ENCODE measurements at places on chromosomes 13 and 19.

DNA sequence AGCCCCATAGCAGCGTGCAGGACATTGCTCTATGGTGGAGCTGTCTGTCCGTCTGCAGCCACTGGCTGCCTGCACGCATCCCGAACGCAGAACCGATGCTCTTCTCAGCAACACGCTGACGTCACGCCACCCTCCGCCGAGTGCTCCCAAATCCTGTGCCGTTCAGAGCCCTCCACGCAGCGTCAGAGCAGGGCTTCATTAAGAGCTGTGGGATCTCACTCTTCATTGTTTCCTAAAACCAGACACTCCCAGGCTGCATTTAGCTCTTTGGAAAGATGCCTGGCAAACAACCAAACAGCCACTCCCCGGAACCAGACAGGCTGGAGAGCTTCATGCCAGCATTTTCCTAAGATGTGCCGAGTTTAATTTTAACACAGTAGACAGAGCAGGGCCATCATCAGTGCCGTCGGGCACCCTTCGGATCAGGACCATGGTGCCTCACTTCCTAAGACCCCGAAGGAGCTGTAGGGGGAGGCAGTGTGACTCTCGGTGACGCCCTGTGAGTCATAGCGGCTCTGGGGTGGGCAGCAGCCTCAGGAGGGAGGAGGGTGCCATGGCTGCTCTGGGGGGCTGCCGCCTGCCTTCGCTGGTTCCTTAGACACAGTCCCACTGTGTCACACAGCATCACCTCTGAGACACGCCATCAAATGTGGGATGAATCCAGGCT is 131.5 kb upstream of the MCF2L start:
- DNase-seq, result peak; percentile 43

- peak; percentile 68 for DNase-seq
Observed at GRCh38 chr19:13557756-13558398, 51.6 kb upstream of the CACNA1A start.

DNA sequence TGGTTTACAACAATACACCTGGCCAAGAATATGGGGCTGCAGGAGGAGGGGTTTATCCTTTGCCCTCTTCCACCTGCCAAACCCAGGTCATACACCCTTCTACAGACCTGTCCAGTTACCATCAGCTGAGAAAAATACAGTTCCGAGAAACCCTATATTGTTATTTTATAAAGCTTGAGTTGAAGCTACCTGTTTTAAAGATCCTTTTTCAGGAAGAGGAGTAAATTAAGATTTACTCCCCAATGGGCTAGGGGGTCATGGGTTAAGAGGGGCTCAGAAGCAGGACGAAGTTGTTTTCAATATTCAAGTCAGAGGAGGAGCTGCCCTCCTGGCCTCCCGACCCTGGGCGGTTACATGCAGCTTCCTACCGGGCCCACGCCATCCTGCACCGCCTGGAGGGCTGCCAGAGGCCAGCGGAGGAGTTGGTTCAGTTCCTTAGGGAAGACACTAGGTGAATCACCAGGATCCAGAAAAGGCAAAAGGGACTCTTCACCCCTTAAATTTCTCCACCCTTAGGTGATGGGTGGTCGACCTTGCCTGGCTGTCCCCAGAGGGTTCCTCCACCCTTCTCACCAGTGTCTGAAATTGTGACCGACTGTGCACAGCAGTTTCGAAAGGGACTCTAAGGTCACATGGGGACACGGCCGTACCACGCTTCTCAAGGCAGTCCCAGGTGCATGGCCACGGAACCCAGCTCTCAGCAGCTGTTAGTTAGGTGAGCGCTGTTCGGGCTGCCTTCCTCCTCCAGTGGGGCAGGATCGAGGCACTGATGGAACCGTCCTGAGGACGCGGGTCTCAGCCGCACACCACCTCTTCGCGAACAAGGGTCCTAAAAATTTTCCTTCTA is 1.2 kb downstream of the GJB2 start:
- DNase-seq, result no peak

DNA sequence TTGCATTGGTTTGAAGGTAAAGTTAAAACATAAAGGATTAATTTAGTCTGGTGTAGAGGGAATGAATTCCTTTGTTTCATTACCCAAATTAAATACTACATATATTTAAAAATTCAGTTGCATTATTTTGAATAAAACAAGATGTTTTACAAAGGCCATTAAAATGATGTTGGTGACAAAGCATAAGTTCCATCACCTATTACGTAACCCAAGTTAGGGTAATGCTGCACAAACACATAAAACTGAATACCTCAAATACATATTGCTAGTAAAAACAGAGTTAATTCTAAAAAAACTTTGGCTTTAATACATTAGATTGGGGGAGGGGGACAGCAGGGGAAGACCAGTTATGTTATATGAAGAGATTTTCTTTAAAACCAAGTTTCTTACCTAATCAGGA is 80.3 kb downstream of the SERP2 start:
- no peak for DNase-seq

GRCh38 chr13:107252428-107252827 is 684.5 kb upstream of the ARGLU1 start:
- no peak for DNase-seq

DNA sequence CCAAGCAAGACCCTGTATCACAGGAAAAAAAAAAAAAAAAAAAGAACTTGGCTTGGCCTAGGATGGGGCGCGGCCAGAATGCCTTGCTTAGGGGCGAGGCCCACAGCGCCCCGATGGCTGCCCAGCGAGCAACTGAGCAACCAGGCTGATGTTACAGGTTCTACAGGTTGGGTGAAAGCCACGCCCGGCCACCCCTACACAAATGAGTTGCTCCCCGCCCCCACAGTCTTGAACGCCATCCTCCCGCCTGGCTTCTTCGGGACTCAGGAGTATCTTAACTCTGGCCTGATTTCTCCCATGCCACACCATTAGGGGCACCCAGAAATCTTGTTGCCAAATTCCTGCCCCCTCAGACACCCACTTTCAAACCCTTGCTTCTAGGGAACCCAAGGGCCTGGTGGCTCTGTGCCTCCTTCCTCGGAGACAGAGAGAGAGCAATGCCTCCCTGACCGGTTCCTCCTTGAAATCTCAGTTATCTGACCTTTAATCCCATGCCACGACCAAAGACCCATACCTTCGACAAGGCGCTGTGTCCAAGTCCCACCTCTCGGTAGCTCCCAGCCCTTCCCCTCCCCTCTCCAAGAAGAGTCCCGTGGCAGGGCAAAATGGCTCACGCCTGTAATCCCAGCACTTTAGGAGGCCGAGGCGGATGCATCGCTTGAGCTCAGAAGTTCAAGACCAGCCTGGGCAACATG is 1.1 kb upstream of the CBLC start:
- DNase-seq, result no peak

DNA sequence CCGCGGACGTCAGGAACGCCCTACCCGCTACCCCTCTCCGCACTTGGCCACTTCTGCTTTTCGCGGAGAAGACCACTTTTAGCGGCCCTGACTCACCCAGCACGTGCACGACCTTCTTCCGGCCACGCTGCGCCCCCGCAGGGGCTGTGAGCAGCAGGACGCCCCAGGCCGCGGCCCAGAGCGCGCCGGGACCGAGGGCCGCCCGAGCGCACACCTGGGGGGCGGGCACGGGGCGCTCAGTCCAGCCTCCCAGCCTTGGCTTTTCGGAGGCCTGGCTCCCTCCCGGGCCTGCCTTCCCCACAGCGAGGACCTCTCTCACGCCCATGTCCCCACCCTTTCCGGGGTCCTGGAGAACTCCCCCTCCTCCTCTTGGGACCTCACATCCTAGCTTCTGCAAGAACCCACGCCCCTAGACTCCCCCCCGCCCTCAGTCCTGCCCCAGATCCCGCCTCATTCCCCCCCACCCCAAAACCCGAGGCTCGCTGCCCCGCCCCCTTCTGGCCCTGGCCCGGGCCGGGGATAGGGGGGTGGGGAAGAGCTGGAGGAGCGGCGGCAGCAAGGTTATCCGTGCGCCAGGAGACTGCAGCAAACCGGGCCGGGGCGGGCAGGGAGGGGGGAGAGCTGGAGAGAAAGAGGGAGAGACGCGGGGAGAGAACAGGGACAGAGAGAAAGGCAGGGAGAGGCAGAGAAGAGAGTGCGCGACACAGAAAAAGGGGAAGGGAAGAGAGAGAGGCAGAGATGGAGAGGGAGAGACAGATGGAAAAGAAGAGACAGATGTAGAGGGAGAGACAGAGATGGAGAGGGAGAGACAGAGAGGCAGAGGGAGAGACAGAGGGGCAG is 11.5 kb downstream of the TM6SF2 start:
- DNase-seq, result peak; percentile 24

- DNase-seq, result no peak
Observed at GRCh38 chr13:22189176-22190048, 518.5 kb downstream of the FGF9 start.

GRCh38 chr13:98363326-98363725 is 186.3 kb upstream of the RNF113B start:
- no peak for DNase-seq

GRCh38 chr13:100280681-100281080 is 191.8 kb downstream of the PCCA start:
- no peak for DNase-seq

DNA sequence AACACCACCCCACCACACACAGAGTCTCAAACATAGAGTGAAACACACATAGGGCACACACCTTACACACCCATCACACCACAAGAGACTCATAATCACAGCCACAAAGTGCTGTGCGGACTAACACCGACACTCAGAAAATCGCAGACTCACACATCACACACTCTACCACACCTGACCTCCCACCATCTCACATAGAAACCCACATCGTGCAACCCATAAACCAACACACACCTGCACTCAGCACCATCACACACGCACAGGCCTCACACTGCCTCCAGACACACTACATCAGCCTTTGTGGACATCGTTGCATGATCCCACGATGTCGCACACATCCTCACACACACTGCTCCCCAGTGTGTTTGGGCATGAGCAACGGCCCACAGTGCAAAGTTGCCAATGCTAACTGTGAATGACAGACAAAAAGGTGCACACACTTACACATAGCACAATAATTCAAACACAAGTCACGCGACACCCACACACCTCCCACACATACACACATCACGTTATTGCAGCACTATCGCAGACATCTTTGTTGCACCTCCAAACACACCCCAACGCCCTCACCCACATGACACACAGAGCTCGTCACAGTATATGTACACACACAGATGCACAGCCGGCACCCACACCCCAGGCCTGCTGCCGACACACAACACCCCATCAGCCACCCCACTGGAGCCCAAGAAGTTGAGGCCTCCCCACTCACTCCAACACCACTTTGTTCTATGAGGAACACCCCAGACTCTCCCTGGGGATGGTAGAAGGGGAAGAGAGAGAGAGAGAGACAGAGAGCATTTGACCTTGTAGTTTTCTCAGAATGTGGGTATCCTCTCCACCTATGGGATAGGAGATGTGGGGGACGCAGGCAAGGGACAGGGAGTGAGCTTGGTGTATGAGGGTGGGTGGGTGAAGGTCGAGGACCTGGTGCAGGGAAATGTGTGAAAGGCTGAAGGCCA is 1.2 kb upstream of the ATP1A3 start:
- DNase-seq, result no peak

DNA sequence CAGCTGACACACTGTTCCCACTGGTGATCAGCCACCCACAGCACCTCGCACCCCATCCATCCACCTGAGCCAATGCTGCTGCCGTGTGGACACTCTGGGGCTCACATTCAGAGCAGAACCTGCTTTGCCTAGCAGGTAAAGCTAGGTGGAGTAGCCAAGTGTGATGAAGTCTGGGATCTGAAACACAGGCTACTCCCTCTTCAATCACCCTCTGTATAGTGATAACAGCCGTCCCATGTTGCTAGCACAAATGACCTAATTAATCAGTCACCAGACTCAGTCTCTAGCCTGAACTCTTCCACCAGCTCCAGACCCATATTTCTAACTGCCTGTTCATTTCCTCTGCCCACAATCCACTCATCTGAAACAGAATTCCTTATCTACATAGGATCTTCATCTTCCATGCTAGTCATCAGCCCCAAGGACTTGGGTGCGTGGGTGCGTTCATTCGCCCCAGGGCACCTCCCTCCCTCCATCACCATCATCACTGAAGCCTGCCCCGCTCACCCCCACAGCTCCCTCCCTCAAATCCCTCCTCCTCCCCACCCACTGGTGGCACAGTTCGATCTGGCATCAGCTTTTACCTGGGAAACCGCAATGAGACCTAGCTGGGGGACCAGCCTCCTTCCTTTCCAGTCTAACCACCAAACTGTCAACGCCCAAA is 19.8 kb downstream of the STK24 start:
- DNase-seq, result peak; percentile 28

DNA sequence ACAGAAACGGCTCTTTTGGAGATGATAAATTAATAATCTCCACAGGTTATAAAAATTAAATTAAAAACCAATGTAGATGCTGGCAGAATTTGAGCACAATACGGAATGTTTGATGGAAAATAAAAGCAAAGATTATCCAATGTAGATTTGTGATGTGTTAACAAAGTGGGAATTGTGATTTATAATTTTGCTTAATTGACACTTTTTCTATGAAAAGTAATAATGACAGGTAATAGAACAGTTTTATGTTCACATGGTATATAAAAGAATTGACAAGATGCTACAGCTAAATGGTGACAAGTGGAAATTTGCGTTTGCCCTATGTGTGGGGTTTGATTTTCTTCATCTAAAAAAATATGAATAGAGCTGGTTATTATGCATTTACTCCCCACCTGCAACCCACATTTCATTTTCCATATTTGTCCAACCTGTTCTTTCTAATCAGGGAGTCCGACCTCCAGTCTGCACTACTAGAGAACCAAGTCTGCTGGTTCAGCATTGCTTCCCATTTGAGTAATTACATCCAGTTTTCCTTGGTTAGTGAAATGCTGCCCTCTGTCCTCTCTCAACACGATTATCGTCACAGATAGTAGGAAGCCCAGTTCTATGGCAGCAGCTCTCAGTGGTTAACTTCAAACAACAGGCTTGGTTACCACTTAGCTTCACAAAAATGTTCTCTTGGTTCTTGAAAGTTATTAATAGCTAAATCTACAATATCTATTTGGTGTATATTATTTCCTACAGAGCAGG is 61.4 kb upstream of the SLITRK1 start:
- DNase-seq, result no peak

DNA sequence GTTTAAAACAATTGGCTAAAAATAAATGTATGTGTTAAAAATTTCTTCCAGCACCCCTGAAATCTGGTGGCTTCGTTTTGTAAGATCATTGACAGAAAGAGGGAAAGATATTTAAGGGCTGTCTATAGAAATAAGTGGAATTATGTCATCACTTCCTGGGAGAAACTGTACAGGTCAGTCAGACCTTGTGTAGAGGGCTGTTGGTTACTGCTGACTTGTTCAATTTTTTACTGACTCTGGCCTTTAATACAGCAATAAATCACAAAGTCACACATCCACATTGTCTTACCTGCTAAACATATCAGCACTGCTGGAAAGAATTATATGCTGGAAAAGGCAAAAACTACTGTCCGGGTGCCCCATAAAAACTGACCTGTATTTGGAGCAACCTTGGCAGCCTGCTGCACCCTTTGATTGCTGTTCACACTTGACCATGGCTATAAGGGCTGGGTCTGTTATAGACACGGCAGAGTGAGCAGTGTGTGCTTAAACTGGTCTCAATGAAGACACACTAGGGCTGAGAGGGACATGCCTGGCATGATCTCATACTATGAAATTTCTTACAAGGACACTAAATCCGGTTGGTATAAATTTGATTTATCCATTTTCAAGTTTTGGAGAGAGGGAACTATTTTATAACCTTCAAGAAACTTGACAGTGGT is 162.1 kb downstream of the NHLRC3 start:
- no peak for DNase-seq

- no peak for DNase-seq
Observed at GRCh38 chr13:31246918-31247317, 47.1 kb downstream of the B3GLCT start.

- peak; percentile 72 for DNase-seq
Observed at GRCh38 chr13:98445340-98446233, 131.3 kb downstream of the STK24 start.
